Sigmoid colon (tissue), 7 donors: ENCODE measurements at places on chromosomes 2 and 18. TPM values are rescaled to one million over a fixed set of nuclear protein-coding genes. Genes with fewer than 3 reads are reported as not detected.

- peak; percentile 56 for DNase-seq
Measured at GRCh38 chr2:241801611-241802420, 7.2 kb upstream of the NEU4 start.

GRCh38 chr18:40904295-40904694 is 1050.7 kb upstream of the PIK3C3 start:
- no peak for DNase-seq

DNA sequence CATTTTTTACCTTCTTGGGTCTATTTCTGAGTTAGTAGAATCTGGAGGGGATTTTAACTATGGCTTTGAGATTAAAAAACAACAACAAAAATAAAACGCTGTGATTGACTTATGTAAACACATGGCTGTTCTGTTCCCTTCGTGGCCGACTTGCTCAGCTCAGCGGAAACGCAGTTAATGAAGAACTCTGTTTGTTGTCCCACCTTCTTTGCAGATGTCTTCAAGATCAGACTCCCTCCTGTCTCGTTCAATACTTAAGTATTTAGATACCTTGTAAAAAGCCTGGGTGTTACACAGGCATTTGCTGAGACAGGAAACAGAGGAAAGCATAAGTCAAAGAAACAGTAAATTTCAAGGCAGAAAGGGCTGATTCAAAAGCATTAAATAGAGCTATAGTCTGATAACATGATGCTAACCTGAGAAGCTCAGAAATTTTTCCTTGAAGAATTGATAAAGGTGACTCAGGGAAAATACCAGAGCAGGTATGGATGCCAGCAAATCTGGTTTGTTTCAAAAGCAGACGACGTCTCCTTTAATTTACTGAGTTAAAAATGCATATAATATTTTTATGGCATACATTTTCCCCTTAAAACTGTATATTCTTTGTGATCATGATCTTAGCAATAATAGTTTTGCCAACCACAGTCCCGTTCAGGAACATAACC is 21.7 kb upstream of the POLI start:
- DNase-seq, result no peak

- DNase-seq, result no peak
Measured at GRCh38 chr2:96520231-96520630, 15.1 kb upstream of the NEURL3 start.

DNA sequence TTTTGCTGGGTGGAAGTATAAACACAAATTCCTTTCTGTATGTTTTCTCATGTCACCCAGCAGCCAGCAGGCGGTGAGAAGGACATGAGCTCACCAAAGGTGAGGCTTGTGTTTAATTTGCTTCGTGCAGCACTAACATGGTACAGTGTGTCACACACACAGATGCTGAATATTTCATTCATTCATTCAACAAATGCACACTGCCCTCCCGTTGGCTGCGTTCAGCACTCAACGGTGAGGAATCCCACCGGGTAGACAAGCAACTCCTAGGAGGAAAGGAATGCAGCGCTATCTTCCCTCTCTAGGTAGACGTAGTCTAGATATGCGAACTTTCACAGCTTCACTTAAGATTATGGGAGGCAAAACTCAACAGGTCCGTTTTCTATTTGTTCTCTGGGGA is 85.1 kb downstream of the LONRF2 start:
- no peak for DNase-seq

The SNED1 gene
- total RNA-seq, result 18.9 TPM

The SOWAHC gene
- 21.4 TPM for total RNA-seq
